NCI-H1417 (cell line): ENCODE measurements at places on chromosomes 5 and 9.

DNA sequence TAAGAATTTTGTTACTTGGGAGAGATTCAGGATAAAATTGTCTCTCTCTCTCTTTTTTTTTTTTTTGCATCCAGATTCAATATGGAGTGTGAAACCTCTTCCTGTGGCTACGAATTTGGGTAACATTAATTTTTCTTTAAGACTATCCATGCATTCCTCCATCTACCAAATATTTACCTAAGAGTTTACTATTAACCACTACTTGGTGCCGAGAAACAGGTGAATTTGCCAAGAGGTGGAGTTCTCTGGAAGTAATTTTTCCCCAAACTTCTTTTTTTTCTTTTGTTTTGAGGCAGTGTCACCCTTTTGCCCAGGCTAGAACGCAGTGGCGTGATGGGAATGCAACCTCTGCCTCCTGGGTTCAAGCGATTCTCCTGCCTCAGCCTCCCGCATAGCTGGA lies 206.3 kb upstream of the VLDLR start:
- DNase-seq, result no peak

DNA sequence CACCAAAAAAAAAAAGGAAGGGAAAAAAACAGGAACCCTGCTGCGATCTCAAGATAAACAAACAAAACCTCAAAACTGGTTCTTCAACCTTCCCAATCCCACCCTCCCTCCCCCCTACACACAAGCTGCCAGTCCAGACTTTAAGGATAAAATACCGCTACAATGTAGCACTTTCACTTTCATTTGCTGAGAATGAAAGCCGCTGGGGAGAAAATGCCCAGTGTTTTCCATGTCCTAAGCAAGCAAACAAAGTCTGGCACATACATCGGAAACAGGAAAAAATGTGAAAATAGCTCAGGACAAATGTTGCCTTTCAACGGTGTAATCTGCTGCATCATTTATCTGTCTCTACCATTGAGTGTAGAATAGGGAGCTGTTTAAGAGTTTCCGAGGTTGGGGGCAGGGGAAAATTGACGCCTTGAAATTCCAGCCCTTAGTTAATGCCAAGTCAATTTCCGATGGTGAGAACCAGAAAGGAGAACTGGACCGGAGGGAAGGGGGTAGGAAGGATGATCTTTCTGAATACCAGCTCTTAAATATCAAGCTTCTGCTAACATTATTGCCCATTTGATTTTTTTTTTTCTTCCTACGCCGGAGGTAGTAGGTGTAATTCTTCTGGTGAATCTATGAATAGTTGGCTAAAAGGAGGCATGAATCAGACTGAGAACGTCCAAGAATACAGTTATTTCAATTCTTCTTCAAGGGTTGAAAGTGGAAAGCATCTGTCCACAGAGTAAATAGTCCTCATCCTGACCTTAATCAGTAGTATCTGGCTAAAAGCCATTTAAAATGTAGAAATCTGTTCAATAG lies 1.2 kb upstream of the ADAMTS6 start:
- DNase-seq, result peak; percentile 47

DNA sequence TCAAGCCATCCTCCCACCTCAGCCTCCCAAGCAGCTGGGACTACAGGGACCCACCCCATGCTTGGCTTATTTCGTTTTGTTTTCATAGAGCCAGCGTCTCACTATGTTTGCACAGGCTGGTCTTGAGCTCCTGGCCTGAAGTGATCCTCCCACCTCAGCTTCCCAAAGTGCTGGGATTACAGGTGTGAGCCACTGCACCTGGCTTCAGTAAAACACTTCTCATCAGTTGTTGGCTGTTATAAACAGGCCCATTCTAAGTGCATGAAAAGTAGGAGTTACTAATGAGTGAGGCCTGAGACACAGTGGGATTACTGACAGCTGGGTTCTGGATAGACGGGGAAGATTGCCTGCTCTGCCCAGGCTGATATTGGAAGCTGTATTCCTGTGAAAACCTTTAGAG lies 3.5 kb downstream of the CRB2 start:
- peak; percentile 45 for DNase-seq

DNA sequence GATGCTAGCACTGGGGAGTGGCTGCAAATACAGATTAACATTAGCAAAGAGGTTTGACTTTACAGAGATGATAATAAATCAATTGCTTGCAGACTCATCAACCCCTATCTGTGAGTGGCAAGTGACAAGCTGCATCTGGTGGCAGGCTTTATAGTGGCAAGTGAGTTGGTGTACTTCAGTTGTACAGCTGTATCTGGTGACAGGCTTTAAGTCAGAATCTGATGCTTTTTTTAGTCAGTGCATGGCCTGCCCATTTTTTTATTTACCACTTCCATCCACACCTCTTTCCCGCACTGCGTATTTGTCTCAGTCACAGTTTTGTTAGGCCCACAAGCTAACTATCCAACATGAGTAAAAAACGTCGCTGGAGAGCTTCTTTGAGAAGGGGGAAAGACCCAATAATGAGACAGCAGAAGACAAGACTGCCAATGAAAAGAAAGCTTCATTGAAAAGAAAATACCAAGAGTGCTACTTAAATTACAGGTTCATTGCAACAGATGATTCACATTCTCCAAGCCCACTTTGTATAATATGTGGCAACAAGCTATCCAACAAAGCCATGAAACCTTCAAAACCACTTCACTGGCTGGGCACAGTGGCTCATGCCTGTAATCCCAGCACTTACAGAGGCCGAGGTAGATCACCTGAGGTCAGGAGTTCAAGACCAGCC lies 23.1 kb downstream of the ANP32B start:
- no peak for DNase-seq

- DNase-seq, result no peak
These were observed 21.1 kb upstream of the TLR4 start for GRCh38 chr9:117682955-117683710.

GRCh38 chr9:27206041-27206440 lies 90.9 kb downstream of the EQTN start:
- no peak for DNase-seq

DNA sequence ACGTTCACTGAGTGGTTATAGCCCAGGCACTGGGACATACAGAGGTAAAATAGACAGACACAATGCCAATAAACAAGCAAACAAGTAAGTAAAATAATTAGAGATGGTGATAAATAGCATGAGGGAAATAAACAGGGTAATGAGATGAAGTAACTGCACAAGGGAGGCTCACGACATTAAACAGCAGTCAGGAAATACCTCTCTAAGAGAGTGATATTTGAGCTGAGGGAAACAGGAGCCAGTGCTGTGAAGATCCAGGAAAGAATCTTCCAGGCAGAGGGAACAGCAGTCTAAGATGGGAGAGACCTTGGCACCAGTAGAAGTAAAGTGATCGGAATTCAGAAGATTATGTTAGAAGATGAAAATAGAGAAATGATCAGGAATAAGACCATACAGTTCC lies 279.4 kb downstream of the HINT1 start:
- no peak for DNase-seq

DNA sequence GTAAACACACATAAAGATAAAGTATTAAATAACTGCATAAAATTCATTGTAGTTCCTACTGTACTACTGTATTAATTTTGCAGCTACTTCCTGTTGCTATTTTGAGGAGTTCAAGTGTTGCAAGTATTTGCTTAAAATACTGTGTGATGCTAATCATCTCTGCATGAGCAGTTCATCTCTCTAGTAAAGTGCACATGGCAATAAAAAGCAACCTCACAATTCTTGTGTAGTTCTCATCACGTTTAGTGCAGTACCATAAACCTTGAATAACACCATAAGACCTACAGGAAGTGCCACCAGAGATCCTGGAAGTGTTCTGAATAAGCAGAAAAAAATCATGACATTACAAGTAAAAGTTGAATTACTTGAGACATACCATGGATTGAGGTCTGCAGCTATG lies 34.6 kb downstream of the CPLANE1 start:
- DNase-seq, result peak; percentile 40

DNA sequence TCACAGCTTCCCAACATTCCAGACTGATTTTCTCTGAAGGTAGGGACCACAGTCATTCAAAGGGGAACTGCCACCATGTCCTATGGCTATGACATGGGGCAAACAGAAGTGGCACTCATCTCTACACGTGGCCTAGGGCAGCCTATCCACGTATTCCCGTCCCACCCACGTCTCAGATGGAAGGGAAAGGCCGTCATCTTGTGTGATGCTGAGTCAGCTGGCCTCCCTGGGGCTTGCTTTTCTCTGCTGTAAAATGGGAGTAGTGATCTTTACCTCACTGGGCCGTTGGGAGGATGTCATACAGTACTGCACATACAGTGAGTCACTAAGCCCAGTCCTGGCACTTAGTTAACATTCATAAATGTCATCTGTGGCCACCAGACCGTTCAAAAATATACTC lies 72.3 kb downstream of the RAPGEF1 start:
- no peak for DNase-seq

DNA sequence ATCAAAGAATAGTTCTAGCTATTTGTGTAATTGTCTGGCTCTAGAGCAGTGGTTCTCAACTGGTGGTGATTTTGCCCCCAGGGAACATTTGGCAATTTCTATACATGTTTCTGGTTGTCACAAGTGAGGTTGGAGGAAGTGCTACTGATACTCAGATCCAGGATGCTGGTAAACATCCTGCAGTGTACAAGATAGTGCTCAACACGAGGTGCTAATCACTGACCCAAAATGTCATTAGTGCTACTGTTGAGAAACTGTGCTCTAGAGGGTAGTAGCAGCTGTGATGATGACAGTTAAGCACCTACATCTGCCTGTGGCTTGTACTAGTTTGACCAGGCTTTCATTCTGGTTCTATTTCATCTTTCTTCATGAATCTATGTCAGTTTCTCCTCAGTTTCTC lies 22.1 kb downstream of the LRRC19 start:
- no peak for DNase-seq

DNA sequence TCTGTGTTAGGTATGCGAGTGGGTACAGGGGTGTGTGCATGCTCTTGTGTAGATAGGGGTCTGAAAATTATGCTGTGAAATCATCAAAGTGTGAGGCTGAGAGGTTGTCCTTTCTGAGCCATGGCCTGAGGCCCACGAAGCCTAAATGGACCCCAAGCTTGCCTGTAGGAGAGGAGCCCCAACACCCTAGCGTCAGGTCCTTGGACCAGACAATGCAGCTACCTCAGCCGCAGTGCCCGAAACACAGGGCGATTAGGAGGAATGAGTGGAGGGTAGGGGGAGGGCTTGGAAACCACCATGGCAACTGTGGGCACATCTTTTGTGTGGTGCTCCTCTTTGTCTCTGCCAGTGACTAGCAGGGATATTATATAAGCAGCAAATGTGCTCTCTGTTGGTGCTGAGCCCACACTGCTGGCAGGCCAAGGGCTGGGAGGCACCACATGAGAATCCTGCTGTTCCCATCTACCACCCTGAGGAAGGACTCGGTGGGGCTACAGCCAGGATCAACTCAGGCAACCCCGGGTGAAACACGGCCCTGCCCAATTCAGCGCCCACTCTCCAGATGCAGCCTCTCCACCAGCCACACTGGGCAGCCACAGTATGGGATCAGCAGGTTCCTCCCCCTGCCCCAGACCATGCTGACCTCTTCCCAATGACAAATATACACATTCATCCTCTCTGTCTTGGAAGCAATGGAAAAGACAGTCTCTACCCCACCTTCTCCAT lies 84.6 kb upstream of the FSTL4 start:
- DNase-seq, result peak; percentile 5

GRCh38 chr5:173069671-173070070 lies 13.5 kb downstream of the CREBRF start:
- no peak for DNase-seq

- DNase-seq, result peak; percentile 20
These were observed 98.6 kb downstream of the YTHDC2 start for GRCh38 chr5:113612060-113612496.

GRCh38 chr5:109905906-109906305 lies 216.2 kb downstream of the MAN2A1 start:
- no peak for DNase-seq

DNA sequence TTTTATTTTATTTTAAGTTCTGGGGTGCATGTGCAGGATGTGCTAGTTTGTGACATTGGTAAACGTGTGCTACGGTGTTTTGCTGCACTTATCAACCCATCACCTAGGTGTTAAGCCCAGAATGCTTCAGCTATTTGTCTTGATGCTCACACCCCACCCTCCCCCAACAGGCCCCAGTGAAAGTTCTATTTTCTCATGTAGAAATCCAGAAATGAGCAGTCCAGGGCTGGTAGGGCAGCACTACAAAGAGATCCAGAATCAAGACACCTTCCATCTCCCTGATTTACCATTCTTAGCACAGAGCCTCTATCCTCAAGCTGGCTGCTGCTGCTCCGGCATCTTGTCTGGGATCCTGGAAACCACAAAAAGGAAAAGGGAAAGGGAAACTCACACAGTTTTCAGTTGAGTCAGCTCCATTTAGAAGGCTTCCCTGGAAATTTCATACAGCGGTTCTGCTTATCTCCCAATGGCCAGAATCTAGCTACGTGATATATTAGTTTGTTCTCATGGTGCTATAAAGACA lies 85.4 kb upstream of the SMARCA2 start:
- DNase-seq, result no peak

DNA sequence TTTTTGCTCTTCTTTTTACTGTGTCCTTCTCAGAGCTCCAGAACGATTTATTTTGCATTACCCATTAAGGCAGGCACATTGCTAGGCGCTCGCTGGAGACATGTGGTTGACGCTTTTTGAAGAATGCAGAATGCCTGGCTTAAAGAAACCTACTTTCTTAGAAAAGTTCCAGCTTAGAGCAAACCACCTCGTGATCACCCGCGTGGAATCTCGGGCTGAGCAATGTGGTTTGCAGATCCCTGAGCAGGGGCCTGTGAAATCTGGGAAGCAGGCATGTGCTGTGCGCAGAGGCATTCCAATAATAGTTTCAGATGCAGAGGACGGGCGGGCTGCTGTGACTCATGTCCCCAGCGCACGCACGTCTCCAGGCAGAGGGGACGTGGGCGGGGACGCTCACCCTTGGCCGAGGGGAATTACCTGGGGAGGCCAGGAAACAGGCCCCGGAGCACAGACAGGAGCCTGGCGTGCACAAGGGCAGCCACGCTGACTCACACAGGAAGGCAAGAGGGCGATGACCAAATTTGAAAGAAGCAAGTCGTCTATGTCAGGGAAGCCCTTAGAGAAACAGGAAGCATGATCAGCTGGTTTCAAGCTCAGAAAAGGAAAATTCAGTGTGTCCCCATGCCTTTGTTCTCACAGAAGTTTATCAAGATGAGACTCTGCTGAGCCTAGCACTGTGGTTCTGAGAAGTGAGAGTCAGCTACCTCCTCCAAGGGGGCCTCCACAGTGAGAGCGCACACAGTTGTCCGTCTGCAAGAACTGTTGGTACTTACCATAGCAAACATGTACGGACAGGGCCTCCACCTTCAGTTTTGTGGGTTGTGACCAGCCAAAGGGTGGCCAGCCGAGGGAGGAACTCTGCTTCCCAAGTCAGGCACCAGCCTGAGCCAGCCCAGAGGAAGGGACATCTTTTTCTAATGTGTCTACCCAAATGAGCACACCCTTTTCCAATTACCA lies 218.6 kb downstream of the PIK3R1 start:
- no peak for DNase-seq

GRCh38 chr9:124040935-124041816 lies 29.6 kb downstream of the LHX2 start:
- DNase-seq, result peak; percentile 74
